Kidney glomerular epithelial cell (primary cell): ENCODE measurements at places on chromosomes 16 and 17.

DNA sequence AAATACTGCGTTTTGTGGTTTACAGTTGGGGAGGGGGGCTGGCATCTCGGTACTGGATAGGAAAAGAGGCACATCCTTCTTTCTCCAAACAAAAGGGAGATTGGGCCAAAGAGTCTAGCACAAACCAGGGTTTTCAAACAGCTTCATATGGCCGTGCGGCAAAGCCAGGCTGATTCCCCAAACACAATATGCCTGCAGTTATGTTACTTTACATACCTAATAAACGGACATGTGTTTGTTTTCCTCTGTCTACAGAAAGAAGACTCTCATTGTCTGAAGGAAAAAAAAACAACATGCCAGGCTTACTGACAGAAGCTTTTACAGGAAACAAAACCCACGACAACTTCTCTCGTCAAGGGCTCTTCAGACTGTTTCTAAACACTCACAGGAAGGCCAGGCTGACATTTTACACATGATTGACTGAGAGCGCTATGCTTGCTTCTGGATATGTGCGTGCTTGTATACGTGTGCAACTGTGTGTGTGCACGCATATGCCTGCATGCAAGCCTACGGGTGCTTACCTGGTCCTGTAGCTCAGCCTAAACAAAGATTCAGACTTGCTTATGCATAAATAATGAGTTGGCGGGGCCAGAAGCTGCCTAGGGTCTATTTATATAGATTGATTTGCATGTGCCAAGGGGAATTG is 461.0 kb upstream of the C16orf82 start:
- no peak for DNase-seq

DNA sequence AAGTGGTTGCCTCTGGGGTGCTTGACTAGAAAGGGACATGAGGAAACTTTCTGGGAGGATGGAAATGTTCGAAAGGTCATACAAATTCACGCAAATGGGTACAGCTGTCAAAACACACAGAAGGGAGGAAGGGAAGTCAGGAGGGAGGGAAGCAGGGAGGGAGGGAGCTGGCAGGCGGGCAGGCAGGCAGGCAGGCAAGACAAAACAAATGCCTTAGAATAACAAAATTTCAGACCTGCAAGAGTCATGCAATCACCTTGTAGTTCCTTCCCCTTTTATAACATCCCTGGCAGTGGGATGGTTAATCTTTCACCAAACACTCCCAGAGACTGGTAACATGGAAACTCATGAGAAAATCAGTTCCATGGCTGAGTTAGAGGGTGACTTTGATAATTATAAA is 189.2 kb downstream of the STX8 start:
- DNase-seq: peak; percentile 84

DNA sequence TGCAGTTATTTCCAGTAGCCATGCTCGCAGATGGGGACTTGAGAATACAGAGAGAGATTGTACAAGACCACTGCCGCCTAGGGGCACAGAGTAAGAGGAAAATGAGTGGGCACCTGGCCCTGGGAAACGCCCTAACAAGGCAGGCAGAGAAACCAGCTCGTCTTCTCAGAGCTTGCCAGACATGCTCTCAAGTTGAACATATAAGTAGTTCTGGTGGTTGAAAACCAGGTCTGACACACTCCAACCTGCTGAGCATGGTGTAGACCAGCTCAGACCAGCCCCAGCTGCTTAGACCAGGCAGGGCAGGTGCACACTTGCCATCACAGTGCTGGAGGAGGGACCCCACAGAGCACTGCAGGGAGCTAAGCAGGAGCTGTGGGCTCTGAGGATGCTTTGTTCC is 250.5 kb downstream of the CPPED1 start:
- no peak for DNase-seq

- DNase-seq: no peak
Measured at GRCh38 chr16:19804538-19805323, 79.9 kb downstream of the GPRC5B start.

GRCh38 chr16:77432264-77432663 is 2.6 kb downstream of the ADAMTS18 start:
- DNase-seq: no peak

- DNase-seq: no peak
Measured at GRCh38 chr17:73231395-73231794, 30.3 kb downstream of the CPSF4L start.

DNA sequence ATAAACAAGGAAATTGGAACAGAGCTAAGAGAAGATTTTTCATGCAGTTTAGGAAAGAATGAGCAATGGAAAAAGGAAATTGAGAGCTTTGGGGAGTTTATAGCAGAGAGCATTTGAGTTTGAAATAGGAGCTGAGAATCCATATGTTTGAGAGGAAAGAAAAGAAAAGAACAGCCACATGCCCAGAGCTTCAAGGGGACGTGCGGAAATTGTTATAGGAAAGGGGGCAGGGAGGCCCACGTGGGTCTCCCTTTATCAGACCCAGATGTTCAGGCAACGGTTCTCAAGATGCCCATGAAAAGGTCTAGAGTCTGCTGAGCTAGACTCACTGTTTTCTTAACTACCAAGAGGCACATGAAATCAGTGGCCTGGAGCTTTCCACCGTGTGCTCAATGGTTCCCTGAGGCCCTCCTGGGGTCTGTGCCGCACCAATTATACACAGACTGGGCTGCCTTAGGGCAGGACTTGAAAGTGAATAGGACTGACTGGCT is 31.2 kb downstream of the CHD9 start:
- no peak for DNase-seq

- DNase-seq: no peak
Measured at GRCh38 chr16:23901178-23902033, 65.6 kb downstream of the PRKCB start.

DNA sequence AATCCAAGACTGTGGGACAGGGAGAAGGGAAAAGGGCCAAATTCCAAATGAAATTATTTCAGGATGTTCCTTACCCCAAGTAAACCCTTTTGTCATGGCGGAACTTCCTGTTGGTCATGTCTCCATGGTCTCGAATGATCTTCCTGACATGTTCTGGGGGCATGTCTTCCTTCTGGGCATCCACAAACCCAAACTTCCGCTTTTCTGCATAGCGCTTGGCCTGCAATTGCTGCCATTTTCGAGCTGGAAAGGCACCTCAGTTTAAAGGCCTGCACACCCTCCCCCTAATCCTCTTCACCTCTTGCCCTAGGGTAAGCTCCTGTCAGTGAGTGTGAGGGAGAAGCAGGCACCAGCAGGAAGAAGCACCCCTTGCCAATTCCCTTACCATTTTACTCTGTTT is 1.2 kb downstream of the PRPF8 start:
- no peak for DNase-seq

GRCh38 chr17:64007838-64008282 is 9.7 kb downstream of the PRR29 start:
- no peak for DNase-seq

GRCh38 chr16:27400751-27401620 is 988 bp upstream of the IL21R start:
- DNase-seq: peak; percentile 20

DNA sequence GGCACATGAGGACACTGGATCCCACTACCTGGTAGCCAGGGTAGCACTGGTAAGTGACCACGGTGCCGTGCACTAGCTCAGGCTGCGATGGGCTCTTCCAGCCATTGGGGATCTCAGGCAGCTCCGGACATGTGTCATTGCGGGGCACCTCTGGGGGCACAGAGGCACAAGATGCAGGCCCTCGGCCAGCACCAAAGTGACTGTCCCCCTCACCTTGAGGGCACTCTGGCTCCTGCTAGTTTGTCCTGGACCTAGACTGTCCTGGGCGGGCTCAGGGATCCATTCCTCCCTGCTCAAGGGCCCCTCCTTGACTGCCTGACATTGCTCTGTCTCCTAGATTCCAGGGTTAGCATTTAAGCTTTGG is 6.7 kb upstream of the PHF12 start:
- DNase-seq: no peak

DNA sequence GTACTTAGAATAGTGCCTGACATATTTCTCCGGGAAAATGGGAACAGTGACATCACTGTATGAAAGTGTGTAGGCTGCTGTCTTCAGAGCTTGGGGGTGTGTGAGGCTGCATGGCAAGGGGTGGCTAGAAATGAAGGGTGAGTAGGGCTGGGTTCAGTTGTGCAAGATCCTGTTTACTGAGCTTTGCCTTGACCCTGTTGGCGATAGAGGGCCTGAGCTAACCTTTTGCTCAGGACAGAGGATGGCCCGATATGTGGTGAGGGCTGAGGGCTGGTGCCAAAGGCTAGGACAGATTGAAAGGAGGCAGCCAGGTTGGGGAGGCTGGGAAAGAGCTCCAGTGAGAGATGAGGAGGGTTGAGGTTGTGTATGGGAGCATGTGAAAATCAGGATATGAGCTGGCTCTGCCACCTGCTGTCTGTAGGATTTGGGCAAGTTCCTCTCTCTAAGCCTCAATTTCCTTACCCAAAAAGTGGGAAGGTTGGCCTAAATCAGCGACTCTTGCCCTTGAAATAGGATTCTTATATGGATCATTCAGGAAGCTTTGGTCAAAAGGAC is 6.0 kb upstream of the CCL1 start:
- DNase-seq: no peak

DNA sequence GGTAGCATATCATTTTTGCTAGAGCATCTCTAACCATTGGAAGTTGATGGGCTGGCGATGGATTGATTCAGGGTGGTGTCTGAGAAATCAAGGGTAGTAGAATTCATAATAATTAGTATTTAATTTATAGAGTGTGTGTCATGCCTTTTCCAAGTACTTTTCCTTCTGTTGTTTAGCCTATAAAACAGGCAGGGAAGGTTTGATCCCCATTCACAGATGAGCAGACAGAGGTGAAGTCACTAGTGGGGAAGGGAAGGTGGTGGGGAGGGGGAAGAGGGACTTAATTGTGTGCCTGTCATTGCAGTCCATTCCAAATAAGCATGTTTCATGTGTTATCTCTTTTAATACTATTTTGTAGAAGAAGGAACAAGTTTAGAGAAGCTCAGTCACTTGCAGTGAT is 131.3 kb downstream of the MSI2 start:
- no peak for DNase-seq

DNA sequence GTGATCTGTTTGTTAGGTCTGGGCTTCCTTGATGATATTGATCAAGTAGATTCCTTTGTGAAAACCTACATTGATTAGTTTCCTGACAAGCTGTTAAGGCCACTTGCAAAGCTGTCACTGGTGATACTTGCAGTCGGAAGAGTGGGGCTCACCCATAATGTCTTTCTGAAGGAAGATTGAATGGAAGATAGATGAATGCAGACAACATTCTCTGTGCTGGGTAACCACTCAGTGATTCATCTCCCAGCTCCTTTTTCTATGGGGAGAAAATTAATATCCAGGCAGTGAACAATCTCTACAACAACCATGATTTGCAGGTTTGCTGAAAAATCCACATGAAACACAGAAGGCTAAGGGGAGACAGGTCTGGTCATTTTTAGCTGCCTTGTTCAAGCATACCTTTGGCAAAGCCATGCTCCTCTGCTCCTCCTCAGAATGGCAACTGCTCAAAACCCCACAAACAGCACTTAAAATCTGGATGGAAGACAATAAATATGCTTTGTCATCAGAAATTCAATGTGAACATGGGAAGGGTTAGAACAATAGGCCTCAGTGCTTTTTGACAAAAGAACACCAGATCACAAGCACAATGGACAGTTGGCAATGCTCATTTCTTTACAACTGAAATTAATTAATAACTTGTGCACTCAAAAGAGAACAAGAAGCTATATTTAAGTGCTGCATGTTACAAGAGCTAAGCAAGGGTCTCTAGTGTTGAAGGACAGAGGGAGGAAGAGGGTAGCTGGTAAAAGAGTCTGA is 495.4 kb downstream of the TOX3 start:
- DNase-seq: no peak

DNA sequence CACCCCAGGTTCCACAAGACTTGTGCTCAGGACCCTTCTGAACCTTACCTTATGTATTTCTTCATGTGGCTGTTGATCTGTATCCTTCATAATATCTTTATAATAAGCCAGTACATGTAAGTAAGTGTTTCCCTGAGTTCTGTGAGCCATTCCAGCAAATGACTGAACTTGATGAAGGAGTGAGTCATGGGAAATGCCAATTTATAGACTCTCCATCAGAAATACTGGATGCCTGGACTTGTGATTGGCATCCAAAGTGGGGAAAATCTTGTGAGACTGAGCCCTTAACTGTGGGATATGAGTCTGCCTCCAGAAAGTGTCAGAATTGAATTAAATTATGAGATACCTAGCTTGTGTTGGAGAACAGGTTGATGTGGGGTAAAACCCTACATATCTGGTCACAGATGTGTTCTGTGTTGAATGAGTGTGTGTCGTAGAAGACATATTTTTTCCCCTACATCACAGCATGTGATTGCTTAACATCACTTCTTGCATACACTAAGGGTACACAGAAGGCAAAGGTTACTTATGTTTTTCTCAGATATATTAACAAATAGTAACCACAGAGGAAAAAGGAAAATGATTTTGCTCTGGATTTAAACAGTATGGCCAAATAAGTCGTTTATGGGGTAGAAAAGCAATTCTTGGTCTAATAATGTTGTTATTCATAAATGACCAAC is 70.2 kb upstream of the NETO2 start:
- no peak for DNase-seq

- no peak for DNase-seq
Measured at GRCh38 chr17:17121162-17121561, 78.9 kb downstream of the MPRIP start.

GRCh38 chr16:14106961-14107360 is 35.8 kb downstream of the MRTFB start:
- DNase-seq: no peak

- DNase-seq: peak; percentile 15
Measured at GRCh38 chr17:77616254-77616731, 342.2 kb upstream of the TNRC6C start.

DNA sequence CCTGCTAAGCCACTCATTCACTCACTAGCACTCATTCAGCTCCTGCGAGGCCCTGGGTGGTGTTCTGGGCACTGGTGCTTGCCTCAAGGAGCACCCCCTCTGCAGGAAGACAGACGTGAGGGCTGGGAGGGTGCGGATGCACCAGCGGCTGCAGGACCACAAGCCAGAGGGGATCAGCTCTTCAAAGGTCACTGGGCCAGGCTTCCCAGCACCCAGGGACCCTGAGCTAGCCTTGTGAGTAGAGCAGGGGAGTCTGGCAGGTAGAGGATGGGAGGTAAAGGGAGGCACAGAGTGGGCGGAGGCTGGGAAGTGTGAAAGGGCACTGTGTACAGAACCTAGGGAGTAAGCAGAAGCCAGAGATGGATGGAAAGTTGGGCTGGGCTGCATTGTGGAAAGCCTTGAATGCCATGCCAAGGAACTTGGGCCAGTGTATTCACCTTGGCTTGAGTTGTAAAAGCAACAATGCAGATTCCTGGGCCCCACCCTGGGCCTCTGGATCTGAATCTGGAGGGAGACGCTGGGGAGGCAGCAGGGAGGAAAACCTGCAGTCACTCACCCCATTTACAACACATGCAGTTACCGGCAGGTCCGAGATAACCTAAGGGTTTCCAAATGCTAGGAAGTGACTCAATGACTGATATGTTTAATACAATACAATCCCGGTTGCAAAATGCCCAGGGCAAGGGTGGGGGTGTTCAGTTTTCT is 1.7 kb downstream of the IL4R start:
- DNase-seq: peak; percentile 15

- peak; percentile 42 for DNase-seq
Measured at GRCh38 chr16:73047536-73048291, at the start of gene ZFHX3. Gene ZFHX3 (minus strand): TSS chr16:73048128. CDS start chr16:72960145, 87,983 bp downstream.
